Sigmoid colon (tissue), 7 donors: ENCODE measurements at places on chromosomes 3 and 15. TPM values are rescaled to one million over a fixed set of nuclear protein-coding genes. Genes with fewer than 3 reads are reported as not detected.

DNA sequence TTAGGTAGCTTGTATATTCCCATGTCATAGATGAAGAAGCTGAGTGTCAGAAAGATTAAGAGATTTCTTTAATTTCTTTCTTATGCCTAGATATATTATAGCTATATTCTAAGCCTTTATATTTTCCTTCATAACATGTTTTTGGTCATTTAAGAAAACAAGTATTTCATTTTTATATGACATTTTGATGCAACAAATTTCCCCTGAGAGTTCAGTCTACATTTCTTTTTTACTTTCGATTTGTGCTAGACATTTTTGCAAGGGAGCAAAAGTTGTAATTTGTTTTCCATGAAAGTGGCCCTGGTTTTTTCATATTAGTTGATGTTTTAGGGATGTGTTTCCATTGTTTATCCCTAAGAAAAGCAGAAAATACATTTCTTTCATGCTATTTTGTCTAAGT is 344.9 kb downstream of the NLGN1 start:
- DNase-seq = no peak

DNA sequence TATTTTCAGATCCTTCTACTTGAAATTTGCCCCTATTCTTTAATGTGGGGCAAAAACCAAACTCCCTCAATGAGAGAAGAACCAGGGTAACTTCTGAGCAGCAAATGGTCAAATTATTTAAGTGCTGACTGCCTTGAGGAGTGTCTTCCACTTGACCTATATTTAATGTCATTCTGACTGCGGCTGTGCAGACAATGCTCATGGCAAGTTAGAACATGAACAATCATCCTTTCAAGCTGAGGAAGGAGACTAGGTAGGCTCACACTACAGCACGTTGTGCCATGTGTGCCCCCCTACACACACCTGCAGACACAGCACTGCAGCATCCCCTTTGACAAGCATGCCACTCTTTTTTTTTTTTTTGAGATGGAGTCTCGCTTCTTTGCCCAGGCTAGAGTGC is 98.2 kb downstream of the OSBPL10 start:
- no peak for DNase-seq

Gene PCOLCE2
- total RNA-seq = 19.4 TPM

DNA sequence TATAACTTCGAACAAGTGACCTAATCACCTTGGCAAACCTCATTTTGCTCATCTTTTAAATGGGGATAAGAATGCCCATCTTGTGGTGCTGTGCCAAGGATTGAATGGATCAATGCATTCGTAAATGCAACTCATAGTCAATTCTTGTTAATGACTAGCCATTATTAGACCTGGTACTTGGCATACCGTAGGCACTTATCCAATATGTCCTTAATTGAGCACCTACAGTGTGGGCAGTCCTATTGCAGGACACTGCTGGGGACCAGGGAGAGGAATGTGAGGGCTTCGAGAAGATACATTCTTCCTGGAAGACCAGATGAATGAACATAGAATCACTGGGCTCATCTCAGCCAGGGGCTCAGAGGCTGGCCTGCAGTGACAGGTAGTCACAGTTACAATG is 177.2 kb upstream of the TLE3 start:
- no peak for DNase-seq

DNA sequence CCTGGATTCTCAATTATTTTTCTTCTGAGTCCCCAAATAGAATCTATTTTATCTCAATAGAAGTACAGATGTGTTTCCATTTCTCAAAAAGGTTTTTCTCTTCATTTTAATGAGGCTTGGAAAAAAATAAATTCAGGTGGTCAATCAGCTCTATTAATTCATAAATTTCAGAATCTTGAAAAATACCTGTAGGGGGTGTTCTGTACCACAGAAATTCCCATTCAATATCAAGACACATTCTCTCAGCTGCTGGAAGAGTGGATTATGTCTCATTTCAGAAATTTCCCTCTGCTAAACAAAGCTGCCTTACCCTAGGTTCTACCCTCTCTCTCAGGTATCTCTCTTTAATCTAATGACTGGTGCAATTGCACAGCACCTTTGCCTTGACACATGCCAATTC is 1121.2 kb downstream of the SI start:
- DNase-seq = no peak

Gene SLC12A1
- total RNA-seq = not detected

Gene ZNF619
- 5.1 TPM for total RNA-seq

GRCh38 chr15:96728591-96728990 is 398.1 kb downstream of the NR2F2 start:
- DNase-seq = no peak

Gene P2RY12
- total RNA-seq = 9.3 TPM

DNA sequence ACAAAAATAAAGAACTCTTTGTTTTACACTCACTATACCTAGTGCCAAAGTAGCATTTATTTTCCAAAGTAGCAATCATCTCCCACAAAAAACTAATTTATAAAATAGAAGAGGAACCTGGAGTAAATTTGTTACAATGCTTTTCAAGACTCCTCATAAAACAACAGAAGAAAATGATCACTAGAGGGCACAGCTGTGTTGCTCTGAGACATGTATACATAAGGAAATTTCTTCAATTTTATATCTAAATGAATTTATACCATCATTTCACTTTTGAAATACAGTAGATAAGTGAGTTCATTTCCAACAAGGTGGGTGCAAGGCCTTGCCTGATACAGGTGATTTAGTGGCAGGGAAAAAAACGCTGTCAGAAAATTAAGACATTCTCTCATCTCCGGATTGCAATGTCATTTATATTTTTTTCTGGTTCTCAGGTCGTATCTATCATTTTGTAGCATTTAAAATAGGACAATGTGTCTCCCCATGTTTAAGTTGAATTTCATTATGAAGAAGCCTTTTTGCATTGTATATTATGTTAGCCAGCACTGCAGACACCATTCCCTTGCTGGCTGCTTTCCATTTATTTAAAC is 25.3 kb upstream of the ARHGEF26 start:
- DNase-seq = no peak

DNA sequence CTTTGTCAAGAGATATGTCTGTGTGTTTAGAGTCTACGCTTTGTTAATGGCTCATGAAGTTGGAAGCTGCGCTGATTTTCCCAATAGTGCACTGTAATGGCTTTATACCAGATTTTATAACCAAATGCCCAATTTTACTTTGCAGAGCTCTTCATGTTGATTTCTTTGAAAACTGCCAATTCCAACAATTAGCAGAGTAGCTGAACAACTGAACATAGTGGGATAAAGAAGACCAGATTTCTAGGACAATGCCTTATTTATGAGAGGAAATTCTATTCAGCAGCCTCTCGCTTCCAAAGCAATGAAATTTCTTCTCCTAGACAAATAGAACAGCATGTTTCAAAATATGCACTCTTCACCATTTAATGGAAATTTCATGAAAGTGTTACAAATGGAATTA is 66.9 kb upstream of the PROK2 start:
- no peak for DNase-seq

DNA sequence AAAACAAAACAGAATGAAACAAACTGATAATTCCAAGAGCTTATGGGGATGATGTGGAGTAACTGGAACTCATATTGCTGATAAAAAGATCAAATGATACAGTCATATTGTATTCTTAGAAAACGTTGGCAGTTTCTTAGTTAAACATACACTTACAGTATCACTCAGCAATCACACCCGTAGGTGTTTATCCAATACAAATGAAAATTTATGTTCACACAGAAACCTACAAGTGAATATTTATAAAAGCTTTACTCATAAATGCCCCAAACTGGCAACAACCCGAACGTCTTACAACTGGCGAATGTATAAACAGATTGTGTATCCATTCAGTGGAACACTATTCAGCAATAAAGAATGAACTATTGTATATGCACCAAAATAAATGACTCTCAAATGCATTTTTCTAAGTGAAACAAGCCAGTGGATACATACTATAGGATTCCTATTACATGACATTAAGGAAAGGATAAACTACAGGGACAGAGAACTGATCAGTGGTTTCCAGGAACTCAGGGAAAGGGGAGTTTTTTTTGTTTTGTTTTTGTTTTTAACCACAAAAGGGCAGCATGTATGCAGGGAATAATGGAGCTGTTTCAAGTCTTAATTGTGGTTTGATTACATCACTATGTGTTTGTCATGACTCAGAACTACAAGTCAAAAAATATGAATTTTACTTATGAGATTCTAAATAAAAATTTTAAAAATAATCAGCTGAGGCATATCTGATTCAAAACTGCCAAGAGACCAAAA is 71.8 kb upstream of the NDUFB4 start:
- no peak for DNase-seq

DNA sequence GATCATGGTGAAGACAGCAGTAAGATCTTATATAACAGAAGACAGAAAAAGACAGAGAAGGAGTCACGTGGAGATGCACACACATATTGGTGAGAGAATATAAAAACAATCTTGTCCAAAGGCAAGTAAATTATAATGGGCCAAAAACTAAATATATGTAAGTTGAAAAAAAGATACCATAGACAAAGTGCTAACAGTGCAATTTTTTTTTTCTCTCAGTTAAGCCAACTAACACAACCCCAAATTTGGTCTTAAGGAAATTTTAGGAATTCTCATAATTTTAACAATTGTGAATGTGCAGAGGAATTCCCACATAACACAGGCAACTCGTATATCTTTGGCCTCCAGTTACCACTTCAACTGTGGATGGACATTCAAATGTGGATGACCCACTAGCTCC is 432.2 kb downstream of the SOX2 start:
- no peak for DNase-seq

DNA sequence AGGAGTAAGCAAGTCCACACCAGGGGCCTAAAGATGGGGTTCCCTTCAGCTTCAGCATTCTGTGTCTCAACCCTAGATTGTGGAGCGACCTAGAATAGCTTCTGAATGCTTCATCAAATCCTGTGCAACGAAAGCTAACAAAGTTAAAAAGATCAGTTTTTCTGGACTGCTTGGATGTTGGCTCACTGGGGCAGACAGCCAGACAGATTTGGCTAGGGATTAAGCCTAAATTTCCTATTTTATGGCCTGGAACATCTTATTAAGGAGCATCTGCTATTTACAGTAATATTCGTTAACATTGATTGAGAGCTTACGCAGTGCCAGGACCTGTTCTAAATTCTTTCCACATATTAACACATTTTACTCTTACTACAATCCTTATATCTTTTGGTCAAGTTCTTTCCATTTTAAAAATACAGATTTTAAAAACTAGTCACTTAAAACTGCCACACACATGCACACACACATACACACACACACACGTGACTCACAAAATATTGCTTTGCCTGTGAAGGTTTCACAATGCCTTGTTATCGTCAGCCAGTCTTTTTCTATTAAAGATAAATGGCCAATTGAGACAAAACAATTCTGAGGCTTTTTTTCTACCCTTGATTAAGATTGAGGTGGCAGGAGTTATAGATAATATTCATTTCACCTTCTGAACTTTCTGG is 173.3 kb upstream of the SNTN start:
- DNase-seq = no peak
